Caco-2 (cell line): ENCODE measurements at places on chromosomes 1 and 21.

DNA sequence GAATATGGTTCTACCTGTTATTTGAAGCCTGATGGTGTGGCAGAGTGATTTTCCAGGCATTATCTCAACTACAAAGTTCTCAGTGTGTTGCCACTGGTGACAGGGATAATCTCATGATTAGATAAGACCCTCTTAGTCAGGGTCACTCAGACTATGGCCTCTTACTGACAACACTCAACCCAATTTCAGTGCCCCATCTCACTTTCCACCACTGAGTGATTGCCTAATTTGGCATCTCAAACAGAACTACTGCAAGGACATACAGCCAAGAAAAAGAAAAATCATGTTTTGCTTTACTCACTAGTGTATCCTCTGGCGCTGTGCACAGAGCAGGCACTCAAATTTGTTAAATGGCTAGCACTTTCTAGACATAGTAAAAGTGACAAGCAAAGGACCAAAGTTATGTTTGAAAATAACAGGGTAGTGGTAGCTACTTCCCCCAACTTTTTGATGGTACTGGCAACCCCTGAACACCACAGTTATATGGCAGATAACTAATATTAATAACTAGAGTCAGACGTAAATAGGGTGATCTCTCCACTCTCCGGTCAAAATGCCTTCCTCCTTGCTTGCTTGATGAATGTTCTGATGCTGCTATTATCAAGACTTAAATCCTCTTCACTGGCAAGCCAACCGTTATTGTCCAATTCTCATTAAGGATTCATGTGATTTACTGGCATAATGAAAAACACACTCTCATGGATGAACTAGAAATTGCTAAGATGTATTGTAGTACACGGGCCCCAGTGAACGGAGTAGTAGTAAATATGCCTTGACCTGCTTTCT lies 37.1 kb upstream of the SLC30A10 start:
- no peak for DNase-seq

DNA sequence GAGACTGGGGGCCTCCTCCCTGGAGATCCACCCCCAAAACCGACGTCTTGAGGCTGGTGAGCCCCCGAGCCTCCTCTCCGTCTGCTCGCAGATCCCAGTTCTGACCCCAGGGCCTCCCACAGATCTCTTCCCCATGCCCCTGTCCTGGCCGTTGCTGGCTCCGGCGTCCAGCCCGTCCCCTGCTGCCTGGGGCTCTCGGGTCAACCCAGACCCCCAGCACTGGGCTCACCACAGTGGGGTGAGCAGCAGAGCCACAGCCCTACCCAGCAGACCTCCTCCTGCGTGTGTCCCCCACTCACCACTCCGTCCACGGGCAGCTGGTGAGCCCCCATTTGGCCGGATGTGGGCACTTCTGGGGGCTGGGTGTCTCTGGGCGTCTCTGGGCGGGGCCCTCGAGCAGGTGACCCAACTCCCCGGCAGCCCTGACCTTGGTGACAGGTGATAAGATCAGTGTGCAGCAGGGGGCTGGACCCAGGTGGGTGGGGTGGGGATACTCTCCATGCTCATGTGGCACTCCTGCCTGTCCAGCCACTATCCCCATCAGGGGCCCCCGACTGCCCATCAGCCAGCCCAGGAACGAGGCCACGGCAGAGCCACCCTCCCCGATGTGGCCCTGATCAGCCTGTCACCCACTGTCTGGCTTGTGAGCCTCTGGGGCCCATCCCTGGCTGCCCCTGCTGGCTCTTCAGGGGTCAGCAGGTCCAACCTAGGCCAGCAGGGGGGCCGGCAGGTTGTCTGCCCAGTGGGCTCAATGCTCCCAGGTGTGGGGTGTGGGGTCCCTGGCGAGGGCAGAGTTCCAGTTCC lies 709 bp downstream of the TNFRSF14 start:
- no peak for DNase-seq

DNA sequence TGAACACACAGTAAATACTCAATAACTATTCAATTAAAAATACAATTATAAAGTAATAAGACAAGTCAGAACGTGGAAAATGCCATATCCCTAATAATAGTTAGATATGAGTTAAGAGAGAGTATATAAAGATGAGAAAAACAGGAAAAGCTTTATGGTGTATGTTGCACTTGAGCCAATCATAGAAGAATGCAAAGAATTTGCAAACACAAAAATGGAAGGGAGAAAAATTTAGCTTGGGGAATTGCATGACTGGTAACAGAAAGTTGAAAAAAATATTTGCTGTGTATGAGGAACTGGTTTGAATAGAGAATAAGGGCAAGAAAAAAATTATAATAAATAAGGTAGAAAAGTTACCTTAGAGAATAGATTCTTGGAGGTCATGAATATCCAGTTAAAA lies 739.6 kb upstream of the CXADR start:
- no peak for DNase-seq

DNA sequence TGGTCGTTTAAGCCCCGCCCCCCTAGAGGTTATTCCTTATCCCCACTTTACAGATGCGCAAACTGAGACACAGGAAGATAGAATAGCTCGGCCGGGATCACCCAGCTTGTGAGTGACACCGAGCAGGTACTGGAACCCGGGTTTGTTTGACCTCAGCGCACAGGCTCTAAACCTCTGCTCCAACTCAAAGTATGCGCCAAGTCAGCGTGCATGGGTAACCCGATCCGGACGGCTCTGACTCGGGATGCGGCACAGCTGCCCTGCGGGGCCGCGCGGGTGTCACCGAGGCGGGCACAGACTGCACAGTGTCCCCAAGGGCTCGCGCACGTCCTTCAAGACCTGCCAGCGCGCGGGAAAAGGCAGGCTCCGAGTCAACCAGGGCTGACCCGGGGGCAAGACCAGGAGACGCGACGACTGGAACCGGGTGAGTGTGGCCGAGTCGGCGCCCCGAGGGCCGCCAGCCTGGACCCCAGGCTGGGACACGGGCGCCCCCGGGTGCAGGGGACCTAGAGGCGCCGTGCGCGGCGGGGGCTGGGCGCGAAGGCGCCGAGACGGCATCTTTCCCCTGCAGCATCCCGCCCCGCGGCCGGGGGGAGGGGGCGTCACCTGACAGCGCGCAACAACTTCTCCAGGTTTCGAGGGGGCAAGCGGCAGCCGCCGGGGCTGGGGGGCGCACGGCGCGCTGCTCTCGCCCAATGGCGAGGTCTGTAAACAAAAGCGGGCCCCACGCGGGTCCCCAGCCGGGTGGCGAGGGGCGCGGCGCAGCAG lies 101.9 kb upstream of the SOD1 start:
- DNase-seq = peak; percentile 9

DNA sequence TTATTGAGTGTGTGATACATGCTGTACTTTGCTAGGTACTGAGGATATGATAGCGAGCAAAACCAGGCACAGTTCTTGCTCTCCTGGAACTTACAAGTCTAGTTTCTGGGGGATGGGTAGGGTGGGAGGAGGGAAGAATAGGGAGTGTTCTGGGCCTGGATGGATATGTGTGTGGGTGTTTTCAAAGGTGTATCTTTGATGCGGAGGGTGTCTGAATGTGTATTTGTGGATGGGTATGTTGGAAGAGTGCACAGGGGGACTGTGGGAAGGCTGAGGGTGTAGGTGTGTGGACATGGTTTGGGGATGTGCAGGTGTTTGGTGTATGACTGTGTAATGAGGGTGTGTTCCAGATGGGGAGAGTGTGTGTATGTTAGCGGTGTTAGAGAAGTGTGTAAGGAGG lies 4.5 kb upstream of the DPH2 start:
- DNase-seq = no peak

DNA sequence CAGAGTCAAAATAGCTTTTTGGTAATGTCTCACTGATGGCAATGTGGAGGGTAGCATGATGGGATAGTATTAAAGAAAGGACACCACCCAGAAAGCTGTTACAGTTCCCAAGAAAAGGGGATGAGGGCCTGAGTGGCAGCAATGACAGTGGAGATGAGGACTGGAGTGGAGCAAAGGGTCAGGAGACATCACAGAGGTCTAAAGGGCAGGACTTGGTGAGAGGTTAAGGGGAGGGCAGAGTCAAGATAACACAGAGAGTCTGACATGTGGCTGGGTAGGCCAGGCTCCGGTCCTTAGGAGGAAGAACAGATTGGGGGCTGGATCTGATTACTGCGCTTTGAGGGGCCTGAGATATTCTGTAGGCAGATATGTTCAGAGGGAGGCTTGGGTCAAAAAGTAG lies 19.3 kb downstream of the ELF3 start:
- no peak for DNase-seq

GRCh38 chr21:33396951-33397350 lies 6.3 kb upstream of the IFNGR2 start:
- no peak for DNase-seq

- no peak for DNase-seq
Observed at GRCh38 chr21:29104239-29104708, 26.2 kb upstream of the MAP3K7CL start.

DNA sequence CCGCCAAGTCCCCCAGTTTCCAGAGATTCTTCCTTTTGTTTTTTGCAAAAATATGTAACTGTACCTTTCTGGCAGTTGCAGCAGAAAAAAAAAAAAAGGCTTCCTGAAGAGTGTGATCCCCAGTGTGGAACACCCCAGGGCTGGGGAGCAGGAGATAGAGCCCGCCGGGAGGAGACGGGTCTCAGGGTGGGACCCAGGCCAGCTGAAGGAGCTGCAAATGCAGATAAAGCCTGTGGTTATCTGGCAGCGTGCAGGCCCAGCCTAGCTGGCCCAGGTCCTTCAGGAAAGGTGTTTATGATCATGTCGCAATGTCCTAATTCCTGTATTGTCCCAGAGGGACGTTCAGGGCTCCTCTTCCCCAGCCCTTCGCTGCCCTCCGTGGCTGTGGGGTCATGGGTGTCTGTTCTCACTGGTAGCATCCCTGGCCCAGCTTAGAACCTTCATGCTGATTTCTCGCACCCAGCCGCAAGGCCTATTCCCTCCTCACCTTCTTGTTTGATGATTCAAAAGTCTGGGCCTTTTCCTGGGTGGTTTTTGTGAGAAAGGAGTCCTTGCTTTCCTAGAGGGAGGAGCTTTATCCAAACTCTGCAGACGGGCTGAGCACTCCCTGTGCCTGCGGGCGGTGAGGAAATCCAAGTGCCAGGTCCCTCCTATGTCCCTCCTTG lies 26.2 kb downstream of the RNF187 start:
- no peak for DNase-seq

- no peak for DNase-seq
Observed at GRCh38 chr1:92515796-92516201, 29.1 kb upstream of the GFI1 start.

- peak; percentile 78 for DNase-seq
Observed at GRCh38 chr21:45427331-45428271, 22.6 kb downstream of the COL18A1 start.

DNA sequence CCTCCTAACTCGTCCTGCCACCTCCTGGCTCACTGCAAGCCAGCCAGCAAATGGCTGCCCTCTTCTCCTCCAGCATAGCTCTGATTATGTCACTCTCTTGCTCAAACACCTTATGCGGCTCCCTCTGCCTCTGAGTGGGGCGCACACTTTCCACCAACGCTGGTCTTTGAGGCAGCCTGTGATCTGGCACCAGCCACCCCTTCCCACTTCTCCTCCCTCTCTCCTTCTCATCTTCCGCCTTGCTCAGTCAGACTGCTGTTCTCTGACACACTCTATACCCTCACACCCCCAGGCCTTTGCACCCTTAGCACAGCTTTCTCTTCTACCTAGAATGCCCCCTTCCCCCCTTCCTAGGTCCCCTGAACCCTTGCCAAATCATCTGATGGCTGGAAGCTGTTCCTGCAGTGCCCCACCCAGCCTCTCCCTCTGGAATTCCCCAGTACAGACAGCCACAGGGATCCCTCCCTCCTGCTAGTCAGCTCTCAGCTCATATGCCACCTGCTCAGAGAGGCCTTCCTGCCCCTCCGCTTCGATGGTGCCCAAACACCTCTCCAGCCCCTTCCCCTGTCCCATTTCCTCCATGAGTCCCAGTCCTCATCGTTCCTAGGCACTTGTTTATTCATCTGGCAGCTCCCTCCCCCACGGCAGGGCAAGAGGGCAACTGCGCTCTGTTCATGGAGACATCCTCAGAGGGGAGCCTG lies 21.7 kb upstream of the PEF1 start:
- DNase-seq = no peak

- DNase-seq = no peak
Observed at GRCh38 chr1:151593730-151594129, 18.1 kb upstream of the SNX27 start.

- no peak for DNase-seq
Observed at GRCh38 chr1:7011826-7012225, 226.6 kb downstream of the CAMTA1 start.

DNA sequence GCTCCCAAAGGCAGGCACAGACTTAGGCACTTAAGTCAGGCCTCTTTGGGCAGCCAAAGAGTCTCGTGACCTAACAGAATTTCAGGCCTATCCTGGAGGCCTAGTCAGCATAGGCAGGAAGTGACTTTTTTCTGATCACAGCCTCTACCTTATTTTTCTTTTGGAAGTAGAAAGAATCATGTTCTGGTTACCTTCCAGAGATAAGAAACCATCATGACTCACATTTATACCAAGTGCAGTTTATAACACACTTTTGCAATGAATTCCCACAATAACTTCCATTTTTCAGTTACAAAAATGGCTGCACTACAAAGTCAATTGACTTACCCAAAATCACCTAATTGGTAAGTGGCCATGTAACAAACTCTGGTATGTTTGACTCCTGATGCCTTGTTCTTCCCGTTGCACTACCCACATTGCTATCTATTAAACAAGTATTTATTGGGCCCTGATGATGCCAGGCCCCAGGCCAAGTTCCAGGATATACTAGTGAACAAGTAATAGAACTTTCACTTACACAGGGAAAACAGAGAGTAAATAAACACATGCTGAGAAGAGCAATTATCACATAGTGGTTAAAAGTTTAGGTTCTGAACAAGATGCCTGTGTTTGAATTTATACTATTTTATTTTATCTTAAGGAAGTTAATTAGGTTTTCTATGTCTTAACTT lies 74.3 kb downstream of the SH3GLB1 start:
- DNase-seq = no peak

GRCh38 chr1:177753655-177754054 lies 216.2 kb downstream of the SEC16B start:
- no peak for DNase-seq

DNA sequence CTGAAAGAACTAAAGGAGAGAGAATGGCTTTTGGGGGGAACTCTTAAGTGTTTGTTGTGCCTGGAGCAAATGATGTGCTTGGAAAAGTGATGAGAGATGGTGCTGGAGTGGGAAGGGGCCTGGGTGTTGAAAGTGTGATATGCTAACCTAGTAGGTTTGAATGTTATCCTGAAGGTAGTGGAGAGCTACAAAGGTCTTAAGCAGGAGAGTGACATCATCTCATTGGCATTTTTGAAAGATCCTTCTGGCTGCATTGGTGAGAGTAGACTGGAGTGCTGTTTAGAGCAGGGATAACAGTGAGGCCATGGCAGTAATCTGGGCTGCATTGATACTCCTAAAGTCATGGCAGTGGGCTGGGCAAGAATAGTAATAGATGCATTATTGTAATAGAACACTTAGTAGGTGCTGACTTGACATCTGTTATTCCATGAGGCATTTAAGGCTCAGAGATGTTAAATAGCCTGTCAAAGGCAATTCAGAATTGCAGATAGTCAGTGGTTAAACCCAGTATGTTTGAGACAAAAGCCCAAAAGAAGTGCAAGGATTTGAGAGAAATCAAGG lies 44.5 kb downstream of the MDM4 start:
- DNase-seq = peak; percentile 30

- DNase-seq = peak; percentile 14
Observed at GRCh38 chr1:218377143-218377660, 32.1 kb downstream of the TGFB2 start.
